Activated naive CD4-positive, alpha-beta T cell (primary cell): ENCODE measurements at places on chromosomes 2 and 18.

DNA sequence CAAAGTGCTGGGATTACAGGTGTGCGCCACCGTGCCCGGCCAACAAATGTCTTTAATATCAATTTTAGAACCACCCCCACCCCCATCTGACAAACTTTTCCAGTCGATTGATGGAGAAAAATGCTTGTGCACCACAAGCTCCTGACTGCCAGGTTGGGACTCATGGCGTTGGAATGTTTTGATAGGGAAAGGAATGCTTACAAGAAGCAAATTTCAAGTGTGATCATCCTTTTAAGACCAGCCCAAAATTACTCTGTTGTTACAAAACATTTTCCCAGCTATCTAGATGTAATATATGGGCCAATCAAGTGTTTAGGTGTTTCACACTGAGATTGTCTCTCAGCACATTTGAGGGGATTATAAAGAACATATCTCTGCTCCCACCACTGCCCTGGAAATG, 45.2 kb downstream of the UBXN4 start:
- DNase-seq = no peak

GRCh38 chr18:30945761-30946160, 96.8 kb downstream of the DSC3 start:
- no peak for DNase-seq

DNA sequence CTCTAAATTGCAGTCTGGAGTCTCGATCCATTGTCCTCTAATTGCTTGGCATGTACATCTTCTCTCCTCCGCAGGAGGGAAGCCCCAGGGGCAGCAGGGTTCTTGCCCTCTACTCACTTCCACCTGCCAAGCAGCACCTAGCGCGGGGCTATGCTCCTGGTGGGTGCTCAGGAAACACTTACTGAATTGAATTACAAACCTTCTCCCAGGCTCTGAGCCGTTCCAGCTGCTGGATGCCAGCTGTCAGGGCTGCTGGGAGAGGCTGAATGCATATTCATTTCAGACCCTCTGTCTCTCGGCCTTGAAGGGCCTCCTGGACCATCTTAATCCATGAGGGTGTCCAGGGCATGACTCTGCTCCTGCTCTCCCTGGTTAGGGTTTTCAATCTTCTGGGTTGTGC, 94.0 kb downstream of the CELF4 start:
- DNase-seq = no peak

DNA sequence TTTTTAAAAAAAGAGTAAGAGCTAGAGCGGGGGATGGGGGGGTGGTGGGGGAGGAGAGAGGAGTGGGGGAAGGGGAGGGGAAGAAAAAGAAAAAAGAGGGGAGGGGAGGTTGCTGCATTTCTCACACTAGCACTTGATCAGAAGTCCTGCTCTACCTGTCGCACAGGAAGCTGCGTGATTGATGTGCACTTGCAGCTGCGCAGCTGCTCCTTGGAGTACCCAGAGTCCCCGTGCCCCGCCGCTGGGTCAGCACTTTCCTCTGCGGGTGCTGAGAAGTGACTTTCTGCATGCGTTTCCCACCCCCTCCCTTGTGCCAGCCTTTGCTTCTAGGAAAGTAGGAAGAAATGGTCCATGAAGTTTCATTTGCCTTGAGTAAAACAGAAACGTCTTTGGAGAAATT, 297.3 kb downstream of the ETAA1 start:
- DNase-seq = no peak

GRCh38 chr2:136049011-136049742, 63.8 kb upstream of the DARS1 start:
- DNase-seq = no peak

GRCh38 chr2:210722092-210722491, 165.7 kb downstream of the CPS1 start:
- DNase-seq = no peak

GRCh38 chr2:47046271-47046670, 108.8 kb downstream of the STPG4 start:
- no peak for DNase-seq

- no peak for DNase-seq
These were observed 20.3 kb downstream of the ALK start for GRCh38 chr2:29900971-29901633.

DNA sequence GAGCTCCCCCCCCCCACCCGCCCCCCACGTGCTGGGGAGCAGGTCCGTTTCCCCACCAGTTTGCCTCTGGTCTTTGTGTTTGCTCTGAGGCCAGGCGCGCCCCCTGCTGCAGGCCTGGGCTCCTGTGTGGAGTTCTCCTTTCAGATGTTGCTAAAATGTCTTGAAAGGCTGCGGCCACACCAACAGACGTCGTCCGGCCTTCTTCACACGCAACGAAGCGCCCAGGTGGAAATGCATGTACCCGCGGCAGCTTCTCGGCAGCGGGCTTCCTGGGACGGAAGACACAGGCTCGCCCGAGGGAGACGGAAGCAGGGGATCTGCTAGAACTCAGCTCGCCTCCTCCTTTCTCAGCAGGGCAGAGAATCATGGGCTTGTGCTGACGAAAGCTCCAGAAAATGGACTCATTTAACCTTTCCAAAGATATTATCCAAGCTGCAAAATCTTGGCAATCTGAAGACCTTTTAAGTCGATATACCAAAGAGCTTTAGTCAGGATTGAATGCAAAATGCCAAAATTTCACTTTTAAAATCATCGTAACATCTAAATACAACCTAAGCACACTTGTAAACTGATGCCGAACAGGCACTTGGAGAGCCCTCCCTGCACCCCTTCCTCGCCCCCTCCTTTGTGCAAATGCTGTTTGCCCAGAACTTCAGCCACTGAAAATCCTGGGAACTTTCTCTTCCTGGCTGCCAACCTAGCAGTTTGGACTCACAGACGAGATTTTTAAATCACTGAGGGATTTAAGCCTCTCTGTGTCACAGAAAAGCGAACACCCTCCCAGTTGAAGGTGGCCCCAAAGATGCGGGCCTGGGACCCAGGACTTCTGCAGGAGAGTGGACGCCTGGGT, 125.5 kb upstream of the ZNF516 start:
- no peak for DNase-seq

- no peak for DNase-seq
These were observed 20.0 kb upstream of the LANCL1 start for GRCh38 chr2:210496512-210496911.

- DNase-seq = no peak
These were observed 8.8 kb downstream of the DYSF start for GRCh38 chr2:71462056-71462605.

GRCh38 chr18:7516266-7517117, 50.6 kb upstream of the PTPRM start:
- no peak for DNase-seq

DNA sequence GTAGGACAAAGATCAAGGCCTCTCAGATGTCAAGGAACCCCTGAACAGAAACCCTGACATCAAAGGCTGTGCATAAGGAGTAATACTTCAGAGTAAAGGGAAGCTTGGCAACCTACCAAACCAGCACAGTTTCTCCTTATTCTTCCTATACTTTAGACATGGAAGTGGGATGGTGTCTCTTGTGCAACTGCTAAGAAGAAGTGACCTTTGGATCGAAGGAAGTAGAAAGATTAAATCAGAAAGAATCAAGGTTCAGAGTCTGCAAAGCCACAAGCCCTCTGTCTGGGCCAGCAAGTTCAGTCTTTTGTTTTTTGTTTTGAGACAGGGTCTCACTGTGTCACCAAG, 66.2 kb upstream of the SLC39A10 start:
- DNase-seq = no peak

DNA sequence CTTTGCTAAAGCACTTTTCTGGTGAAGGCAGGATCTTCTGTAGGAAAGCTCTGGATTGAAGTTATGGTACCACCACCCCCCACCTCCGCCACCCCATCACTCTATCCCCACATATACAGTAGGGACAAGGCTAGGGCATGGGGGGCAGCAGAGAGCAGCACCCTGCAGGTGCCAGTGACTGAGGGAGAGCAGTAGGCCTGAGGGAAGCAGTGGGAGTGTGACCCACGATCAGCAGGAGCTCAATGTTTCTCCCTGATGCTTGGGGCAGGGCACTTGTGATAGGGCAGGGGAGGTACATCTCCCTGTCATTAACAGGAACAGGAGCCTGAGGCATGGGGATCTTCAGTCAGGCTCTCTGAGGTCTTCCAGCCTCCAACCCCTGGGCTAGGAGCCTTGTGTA, 121.6 kb downstream of the ZFP36L2 start:
- no peak for DNase-seq

DNA sequence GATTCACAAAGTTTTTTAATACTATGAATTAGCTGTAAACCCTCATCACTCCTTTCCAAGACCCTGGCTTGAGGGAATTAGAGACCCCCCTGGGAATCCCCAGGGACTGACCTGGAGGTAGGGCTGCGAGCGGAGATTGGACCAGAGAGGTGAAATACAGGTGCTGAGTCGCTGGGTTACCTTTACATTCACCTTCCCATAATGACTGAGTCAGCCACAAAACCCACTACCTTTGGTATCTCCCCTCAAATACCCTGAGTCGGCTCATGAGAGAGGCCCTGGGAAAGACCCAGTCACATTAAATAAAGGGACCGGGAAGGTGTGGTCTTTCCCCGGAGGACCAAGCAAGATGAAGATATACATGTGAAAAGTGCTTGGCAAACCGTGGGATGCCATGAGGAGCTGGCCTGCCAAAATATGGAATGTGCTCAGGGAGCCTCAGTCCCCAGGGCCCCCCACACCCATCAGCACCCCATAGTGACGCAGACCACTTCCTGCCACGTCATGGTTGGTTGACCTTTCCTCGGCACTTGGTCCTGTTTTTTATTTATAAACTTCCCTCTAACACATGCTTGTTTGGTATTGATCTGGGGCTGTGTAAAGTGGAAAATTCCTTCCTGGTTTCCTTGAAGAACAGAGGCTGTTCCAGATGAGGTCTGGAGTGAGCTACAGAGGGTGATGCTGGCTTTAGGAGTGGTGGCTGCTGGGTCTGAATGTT, 51.4 kb downstream of the IL1RL2 start:
- DNase-seq = no peak

DNA sequence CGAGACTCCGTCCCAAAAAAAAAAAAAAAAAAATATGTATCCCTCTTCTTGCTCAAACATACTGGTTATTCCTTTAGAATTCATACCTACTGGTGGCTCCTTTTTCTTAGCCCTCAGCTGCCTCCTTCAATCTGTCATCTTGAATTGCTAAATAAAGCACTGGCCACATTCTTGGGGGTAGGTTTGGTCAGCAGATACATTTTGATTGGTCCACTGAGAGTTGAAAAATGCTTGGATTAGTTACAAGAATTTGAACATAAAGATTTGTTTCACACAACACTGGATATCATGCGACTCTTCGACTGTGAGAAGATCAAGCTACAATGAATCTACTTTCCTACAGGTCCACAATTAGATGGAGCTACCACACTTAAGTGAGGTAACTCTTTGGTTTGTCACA, 906.1 kb upstream of the SLC39A10 start:
- DNase-seq = no peak

GRCh38 chr2:145652571-145653545, 1132.9 kb upstream of the ZEB2 start:
- no peak for DNase-seq

DNA sequence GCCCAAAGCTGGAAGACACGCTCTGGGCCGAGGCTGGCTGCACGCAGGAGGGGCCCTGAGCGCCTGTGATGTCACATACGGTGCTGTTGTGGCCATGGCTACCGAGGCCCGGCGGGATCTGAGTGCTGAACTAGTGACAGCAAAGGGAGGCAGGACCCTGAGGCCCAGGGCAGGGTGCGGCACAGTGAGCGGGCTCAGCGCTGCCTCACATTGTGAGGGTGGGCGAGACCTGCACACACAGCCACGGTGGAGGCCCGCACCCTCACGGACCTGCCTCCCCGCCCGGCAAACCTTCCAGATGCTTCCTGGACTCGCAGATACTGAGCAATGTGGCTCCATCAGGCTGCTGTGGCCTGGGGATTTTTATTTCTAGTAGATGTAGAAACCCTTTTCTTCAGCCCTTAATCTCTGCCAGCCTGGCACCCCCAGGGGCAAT, 133.8 kb upstream of the CTDP1 start:
- DNase-seq = no peak

GRCh38 chr2:9196637-9197036, 10.0 kb upstream of the ASAP2 start:
- no peak for DNase-seq

GRCh38 chr2:237697586-237698357, 70.4 kb downstream of the LRRFIP1 start:
- no peak for DNase-seq

DNA sequence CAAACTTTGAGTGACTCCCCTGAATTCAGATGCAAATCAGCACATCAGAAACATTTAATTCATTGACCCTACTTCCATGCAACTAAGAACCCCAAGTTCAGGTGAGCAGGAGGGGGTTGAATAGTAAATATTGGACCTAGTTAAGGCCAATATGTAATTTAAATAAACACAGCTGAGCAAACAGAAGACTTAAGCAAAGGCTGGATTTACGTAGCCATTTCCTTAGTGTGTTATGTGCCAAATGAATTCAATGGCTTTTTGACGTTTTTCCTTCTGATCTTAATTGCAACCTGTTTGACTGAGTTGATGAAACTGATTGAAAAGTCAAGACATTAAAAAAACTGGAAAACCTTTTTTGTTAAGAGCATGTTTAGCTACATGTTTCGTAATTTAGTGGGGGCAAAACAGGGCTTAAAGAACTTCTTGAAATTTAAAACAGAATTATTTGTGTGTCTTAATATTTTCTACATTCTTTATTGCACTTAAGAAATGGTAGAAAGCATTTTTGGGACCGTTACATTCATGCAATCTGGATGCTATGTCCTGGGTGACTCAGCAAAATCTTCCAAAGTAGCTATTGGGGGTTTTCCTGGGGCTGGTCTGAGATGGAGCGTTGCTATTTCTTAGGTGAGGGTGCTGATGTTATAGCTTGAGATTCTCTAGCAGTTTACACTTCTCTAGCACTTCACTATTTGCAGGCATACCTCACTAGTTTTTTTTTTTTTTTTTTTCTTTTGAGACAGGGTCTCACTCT, 25.5 kb upstream of the KCNE4 start:
- DNase-seq = no peak

DNA sequence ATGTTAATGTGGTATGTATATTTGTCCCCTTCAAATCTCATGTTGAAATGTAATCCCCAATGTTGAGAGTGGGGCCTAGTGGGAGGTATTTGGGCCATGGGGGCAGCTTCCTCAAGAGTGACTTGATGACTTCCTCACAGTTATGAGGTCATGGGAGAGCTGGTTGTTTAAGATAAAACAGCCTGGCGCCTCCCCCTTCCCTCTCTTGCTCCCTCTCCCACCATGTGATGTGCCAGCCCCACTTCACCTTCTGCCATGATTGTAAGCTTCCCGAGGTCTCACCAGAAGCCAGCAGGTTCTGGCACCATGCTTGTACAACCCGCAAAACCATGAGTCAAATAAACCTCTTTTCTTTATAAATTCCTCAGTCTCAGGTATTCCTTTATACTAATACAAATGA, 258.3 kb upstream of the POU3F3 start:
- no peak for DNase-seq

GRCh38 chr18:46343931-46344372, 239.8 kb downstream of the HAUS1 start:
- DNase-seq = peak; percentile 4

- DNase-seq = no peak
These were observed 53.4 kb upstream of the KLF7 start for GRCh38 chr2:207219081-207219630.

DNA sequence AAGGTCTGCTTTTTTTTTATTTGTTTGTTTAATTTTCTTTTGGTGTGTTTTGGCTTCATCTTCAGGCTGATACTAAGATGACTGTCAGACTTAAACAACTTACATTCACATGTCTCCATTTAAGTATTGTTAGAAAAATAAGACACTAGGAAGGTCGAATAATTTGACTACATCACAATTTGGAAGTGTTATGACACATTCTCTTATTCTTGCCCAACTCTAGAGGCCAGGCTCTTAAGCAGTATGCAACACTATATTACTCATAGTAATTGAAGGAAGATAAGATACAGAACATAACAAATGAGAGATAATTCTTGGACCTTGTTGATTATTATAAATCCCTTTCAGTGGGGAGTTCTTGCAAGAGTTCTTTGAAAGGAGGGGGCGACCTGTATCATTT, 295.3 kb upstream of the COL3A1 start:
- no peak for DNase-seq
